Anterior cingulate cortex (tissue), 58 donors: ENCODE measurements at places on chromosomes 3 and 15.
A peak's percentile ranks its signal among the peaks of the same experiment; 100 is the strongest.

DNA sequence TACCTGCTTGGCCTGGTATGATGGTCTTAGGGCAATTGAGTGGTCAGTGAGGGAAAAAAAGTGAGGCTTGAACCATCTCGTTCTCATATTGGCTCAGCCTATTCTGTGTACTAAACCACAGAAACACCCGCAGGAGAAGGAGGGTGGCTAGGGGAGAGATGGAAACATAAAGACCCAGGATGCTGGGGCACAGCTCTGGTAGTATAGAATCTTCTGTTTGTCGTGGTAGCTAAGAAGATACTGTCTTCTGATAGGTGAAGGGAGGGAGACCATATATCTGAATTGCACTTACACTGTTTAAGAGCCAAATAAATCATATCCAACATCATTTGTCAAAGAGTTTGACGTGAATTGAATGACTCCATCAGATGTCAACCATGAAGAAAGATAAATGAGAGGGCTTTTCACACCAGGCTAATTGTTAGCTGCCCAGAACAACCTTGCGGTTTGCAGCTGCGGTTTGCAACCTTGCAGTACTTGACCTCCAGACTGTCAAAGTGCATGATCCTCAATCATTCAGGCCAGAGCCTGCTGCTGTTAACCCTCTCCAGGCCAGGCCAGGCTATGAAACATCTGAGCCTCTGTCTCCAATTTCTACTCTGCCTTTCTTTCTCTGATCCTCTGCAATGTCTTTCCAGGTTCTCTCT, 40.9 kb upstream of the PIK3R4 start:
- DNase-seq: no peak

- DNase-seq: no peak
These were observed 7.8 kb upstream of the DNAH1 start for GRCh38 chr3:52308308-52308707.

- peak; percentile 61 for DNase-seq
These were observed 7.2 kb downstream of the TMOD2 start for GRCh38 chr15:51758645-51759044.

- DNase-seq: peak; percentile 81
These were observed at the start of gene RAD18 for GRCh38 chr3:8963137-8963853. Gene RAD18, minus strand, starts transcription at chr3:8963472. Its CDS starts 87 bp downstream, at chr3:8963385.

- no peak for DNase-seq
These were observed 146.4 kb upstream of the PFN2 start for GRCh38 chr3:150117076-150117475.

GRCh38 chr3:18575573-18575972, 150.4 kb upstream of the SATB1 start:
- DNase-seq: no peak

GRCh38 chr3:24399614-24400013, 95.0 kb downstream of the THRB start:
- no peak for DNase-seq

DNA sequence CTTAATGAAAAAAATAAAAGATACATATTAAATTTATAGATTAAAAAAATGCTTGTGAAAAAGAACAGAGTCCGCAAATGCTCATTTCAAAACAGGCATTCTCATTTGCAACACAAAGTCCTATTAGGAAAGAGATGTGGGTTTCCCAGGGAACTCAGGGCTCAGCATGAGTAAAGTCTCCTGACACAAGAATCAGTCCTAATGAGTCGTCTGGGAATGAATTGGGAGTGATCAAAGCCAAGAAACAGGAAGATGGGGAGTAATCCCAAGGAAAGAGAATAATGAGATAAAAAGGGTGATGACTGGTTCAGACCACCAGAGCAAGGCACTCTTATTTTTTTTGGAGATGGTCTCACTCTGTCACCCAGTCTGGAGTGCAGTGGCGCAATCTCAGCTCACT, 443.7 kb downstream of the NR2F2 start:
- no peak for DNase-seq

DNA sequence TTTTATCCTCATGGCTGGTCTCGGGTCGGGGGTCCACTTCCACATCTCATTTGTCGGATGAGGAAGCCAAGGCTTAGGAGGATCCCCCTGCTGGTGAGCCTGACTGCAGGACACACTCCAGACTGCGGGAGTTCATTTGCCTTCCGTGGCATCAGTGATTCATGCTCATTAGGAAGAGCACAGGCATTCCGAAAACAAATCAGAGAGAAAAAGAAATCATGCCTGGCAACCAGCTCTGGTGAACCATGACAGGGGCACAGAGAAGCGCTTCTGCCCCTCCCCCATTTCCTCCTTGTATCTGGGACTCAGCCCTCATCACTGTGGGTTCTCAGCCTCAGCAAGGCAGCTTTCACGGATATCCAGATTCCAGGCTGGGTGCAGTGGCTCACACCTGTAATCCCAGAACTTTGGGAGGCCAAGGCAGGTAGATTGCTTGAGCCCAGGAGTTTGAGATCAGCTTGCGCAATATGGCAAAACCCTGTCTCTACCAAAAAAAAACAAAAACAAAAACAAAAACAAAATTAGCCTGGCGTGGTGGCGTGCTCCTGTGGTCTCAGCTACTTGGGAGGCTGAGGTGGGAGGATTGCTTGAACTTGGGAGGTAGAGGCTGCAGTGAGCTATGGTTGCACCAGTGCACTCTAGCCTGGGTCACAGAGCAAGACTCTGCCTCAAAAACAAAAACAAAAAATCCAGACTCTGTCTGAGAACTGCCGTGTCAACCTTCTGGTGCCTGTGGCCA, 28.4 kb downstream of the IRAK2 start:
- DNase-seq: no peak

DNA sequence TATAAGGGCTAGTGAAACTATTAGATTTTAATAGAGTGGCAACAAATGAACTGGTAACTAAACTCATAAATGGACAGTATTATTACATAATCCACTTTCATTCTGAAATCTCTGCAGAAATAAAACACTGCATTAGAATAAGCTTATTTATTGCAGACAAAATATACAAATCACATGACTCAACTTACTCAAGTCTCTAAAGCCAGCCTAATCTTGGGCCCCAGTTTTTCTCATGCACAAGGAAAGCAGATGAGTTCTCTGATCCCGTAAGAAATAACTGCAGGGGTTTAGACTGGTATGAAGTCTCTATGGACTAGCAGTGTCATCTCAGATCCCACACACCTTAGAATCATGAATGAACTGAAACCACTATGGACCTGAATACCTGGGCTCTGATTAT, 5.8 kb downstream of the DLG1 start:
- no peak for DNase-seq

DNA sequence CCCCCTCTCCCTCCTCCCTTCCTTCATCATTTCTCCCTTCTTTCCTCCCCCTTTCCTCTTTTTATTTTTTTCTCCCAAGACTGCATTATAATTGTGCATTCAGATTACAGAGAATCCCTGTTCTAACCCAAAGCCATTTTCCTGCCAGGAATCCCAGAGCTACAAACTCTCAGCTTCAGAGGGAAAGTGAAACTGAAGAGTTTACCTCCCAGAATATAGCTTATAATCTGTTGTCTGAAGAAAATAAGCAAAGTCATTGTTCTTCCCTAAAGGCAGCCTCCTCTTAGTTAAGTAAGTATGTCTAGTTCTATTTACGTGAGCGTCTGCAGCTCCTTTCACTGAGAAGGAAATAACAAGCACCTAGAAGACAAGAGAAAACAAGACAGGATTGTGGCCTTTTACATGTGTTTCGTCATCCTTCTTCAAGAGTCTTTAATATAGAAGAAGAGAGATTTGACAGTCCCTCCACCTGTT, 97.2 kb downstream of the CHST2 start:
- no peak for DNase-seq

GRCh38 chr15:85937661-85938060, 142.0 kb upstream of the AGBL1 start:
- DNase-seq: no peak

- DNase-seq: no peak
These were observed 56.4 kb downstream of the CGGBP1 start for GRCh38 chr3:88002448-88002847.

DNA sequence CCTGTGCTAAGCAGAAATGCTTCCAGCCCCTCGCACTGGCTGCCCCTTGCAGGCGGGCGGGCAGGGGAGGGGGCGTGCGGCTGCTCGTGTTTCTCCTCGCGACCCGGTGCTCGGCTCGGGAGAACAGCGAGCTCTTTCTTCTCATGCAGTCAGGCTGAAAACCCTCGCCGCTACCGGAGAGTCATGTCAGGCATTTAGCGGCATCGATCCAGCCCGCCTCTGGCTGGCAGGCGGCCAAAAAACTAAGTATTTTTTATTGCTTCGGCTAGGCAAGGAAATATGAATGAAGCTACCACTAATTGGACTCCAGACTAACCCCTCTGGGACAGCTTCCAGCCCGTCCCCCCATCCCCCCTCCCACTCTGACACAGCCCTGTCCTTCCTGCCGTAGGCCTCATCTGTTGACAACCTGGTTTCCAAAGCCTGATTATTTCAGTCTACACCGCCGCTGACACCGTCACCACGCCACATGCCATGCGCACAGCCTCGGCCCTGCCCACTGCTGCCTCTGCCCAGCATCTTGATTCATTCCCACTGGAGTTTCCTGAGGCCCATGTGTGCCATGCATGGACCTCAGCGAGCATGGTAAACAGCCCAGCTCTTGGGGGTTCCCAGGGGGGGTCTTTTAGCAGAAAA, 35.3 kb downstream of the TLE3 start:
- DNase-seq: peak; percentile 77

DNA sequence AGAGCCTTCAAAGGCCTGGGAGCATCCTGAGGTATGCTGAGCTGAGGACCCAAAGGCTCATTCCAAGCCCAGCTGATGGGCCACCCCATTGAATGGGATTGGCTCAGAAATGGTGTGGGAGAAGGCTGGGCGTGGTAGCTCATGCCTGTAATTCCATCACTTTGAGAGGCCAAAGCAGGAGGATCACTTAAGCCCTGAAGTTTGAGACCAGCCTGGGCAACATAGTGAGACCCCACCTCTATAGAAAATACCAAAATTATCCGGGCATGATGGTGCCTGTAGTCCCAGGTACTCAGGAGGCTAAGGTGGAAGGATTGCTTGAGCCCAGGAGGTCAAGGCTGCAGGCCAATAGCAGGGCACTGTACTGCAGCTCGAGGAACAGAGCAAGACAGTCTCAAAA, 43.8 kb upstream of the ADAMTSL3 start:
- no peak for DNase-seq

- no peak for DNase-seq
These were observed 44.3 kb downstream of the IL5RA start for GRCh38 chr3:3065876-3066275.

- no peak for DNase-seq
These were observed 78.9 kb downstream of the IQSEC1 start for GRCh38 chr3:12994357-12994606.

DNA sequence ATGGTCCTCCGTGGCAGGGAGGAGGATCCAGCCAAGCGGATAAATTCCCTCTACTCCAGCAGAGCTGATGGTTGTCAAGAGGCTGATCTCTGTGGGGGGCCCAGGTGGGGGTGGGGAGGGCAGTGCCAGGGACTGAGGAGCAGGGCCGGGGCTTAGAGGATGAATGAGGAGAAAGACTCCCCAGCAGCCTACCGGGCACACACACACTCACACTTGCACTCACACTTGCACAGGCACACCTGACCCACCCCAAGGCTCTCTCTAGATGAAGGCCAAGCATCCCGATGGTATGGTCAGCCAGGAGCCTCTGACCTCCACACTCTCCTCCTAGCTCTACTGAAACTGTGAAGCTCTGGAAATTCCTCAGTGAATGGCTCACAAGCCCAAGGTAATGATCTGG, 131.3 kb upstream of the PRR20G start:
- DNase-seq: no peak

DNA sequence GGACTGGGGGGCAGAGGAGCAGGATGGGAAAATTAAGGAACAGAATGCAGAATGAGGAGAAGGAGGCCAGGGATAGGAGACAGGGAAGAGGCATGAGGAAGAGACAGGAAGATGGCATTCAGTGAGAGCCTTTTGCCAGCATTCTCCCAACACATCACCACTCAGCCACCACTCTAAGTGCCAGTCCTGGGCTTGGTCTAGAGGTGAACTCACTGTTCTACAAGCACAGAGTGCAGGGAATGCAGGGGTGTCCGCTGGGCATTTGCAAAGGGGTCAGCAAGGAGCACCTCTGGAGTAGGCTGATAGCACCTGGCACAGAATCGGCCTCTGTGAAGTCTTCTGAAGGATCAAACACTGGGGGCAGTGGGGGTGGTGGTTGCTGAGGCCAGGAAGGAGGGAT, 14.6 kb upstream of the IGDCC3 start:
- no peak for DNase-seq

DNA sequence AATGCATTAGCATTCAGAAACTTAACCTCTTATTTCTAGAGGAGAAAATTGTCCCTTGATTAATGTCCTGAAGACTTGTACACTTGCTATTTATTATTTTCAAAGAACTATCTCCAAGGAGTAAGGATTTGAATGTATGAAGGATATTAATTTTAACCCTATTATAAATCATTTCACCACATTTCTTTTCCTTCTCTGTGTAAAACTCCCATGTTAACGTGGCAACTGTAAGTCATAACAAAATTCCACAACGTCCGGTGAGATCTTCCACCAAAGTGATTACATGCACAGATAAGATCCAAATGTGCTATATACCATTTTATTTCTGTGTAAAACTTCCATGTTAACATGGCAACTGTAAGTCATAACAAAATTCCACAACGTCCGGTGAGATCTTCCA, 229.1 kb upstream of the ARHGEF26 start:
- DNase-seq: no peak

GRCh38 chr15:74123131-74123429, 7.3 kb upstream of the ISLR2 start:
- DNase-seq: no peak

GRCh38 chr3:127252446-127252845, 35.4 kb downstream of the PRR20G start:
- DNase-seq: no peak

- DNase-seq: no peak
These were observed 247.7 kb downstream of the VGLL3 start for GRCh38 chr3:86743233-86743632.

GRCh38 chr3:175404621-175405020, 545.5 kb downstream of the NAALADL2 start:
- no peak for DNase-seq

- DNase-seq: no peak
These were observed 2.4 kb downstream of the IGF2BP2 start for GRCh38 chr3:185822221-185823000.

GRCh38 chr15:60627298-60627943, 148.5 kb upstream of the ICE2 start:
- no peak for DNase-seq

GRCh38 chr3:125141596-125142419, 70.7 kb downstream of the SLC12A8 start:
- no peak for DNase-seq

- DNase-seq: no peak
These were observed 114.3 kb upstream of the ARHGEF3 start for GRCh38 chr3:56915966-56916586.

DNA sequence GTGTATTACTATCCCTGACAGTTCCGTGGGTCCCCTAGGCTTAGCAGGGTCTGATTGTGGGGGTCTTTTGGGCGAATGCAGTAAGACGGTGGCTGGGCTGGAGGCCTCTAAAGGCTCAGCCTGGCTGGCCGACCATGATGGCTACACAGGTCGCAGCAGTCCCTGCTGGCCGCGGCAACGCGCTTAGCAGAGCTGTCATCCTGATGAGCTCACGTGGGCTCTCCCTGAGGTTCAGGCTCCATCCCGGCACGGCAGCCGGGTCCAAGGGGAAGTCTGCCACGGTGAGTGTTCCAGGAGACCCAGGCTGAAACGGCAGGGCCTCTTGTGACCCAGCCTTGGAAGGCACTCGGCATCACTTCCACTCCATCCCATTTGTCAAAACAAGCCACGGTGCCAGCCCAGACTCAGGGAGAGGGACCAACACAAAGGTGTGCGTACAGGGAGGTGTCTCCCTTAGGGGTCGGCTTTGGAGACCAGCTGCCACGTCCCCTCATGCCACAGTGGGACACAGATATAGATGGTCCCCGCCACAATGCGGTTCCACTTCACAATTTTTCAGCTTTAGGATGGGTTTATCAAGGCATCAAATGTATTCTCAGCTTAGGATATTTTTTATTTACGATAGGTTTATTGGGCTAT, 101.8 kb downstream of the XXYLT1 start:
- no peak for DNase-seq
